ENCODE measurements at places on chromosomes 5 and 9. TPM values are rescaled to one million over a fixed set of nuclear protein-coding genes. Genes with fewer than 3 reads are reported as not detected.

DNA sequence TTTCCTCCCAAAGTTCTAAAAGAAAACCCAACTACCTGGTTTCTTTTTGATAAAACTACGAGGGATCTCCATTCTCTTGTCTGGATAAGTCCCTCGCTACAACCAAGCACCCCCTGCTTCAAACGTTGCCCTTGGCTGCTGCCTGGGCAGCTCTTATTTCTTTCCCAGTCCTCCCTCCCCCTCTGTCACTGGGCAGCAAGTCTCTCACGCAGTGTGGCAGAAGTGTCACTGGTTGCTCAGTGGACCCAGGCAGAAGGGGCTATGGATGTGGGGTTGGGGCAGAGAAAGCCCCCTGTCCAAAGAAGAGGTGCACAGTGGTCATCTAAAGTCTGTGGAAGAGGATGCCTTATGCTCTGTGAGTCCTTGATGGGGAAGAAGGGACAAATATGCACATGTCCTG is 7.2 kb upstream of the SMIM32 start:
- H3K27ac ChIP-seq, result no peak overlapping the region
- no peaks in the 10 kb centered on the region for H3K4me1 ChIP-seq
- no peak for DNase-seq
- H3K36me3 ChIP-seq, result no peaks in the 10 kb centered on the region

DNA sequence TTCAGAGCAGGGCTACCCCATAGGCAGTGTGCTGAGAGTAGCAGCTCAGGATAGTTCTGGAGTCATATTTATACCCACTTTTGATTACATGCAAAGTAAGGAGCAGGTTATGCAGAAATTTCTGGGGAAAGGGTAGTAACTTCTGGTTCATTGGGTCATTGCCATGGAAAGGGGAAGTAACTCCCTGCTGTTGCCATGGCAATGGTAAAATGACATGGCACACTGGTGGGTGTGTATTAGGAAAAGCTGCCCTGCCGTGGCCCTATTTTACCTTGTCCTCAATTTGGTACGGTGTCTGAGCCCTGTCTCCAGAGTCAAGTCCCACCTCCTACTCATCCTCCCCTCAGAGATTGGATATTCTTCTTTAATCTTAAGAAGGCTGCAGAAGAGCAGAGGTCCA is 526.7 kb upstream of the TYRP1 start:
- no peaks in the 10 kb centered on the region for H3K27me3 ChIP-seq
- H3K36me3 ChIP-seq, result no peaks in the 10 kb centered on the region
- no peak overlapping the region for H3K4me3 ChIP-seq
- no peak for DNase-seq
- no peaks in the 10 kb centered on the region for H3K4me1 ChIP-seq

DNA sequence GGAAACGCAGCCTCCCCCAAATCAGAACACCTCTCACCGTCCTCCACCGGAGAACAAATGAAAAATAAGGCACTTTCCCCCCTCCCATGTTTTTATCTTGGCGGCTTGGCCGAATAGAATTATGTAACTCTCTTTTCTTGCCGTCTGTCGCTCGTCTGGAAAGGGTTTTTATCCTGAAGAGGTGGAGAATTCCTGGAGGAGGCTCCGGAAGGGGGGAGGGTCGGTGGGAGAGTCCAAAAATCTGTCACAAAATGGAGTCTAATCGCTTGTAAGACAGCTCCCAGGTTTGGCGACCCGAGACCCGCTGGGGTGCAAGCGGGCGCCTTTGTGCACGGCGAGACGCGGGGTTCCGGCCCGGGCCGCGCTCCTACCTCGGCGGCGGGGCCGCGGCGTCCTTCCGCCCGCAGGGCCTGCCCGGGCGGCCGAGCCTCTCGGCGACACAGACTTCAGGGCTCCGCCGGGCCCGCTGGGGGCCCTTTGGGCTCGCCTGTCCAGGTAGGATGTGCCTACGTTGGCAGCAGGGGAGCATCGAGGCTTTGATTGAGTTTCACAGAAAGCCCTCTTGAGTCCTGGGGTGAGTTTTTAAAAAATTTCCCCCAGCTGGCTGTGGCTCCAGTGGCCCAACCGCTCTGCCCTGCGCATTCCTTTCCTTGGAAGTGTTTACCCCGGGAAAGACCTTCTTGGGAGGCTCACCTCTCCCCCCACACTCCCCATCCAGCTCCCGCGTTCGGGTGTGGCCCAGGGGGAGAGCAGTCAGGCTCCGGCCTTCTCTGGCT is 5.0 kb downstream of the LMX1B start:
- no peaks in the 10 kb centered on the region for H3K4me1 ChIP-seq
- no peak for DNase-seq
- no peak overlapping the region for H3K4me3 ChIP-seq

DNA sequence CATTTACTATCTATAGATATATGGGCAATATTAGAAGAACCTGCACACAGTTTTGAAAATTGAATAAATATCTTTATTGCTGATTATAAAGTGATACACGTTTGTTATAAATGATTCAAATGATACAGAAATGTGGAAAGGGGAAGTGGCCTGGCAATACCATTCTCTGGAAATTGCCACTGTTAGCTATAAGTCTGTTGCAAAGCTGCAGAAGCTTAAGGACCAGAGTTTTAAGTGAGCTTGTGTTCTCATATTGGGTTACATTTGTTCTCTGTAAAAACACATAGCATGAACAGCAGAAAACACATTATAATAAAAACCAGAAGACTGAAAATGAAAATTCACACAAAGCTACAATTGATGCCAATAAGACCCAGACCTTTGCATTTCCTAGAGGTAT is 59.6 kb downstream of the RASGRF2 start:
- H3K4me3 ChIP-seq, result no peak overlapping the region
- H3K36me3 ChIP-seq, result no peaks in the 10 kb centered on the region
- no peaks in the 10 kb centered on the region for H3K4me1 ChIP-seq
- H3K27me3 ChIP-seq, result no peaks in the 10 kb centered on the region
- no peak for DNase-seq

DNA sequence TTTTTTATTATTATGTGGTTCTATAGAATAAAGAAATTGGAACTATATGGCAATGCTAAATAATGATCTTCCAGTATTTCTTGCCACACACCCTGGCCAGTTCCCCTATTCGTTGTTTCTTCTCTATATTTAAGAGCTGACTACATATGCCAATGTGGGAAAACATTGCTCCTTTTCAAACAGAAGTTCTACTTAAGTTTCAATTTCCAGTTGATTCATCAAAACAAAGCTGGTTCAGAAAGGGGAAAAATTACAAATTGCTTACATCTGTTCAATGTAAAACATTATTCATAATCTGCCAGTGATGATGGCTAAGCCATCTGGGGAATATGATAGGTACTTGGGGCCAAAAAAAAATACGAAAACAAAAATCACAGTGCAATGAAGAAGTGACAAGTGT is 76.9 kb downstream of the ST8SIA4 start:
- H3K4me1 ChIP-seq, result no peaks in the 10 kb centered on the region
- H3K4me3 ChIP-seq, result no peak overlapping the region
- H3K27ac ChIP-seq, result no peak overlapping the region
- no peak for DNase-seq
- no peaks in the 10 kb centered on the region for H3K27me3 ChIP-seq

- DNase-seq, result no peak
- H3K27me3 ChIP-seq, result no peaks in the 10 kb centered on the region
- H3K36me3 ChIP-seq, result no peaks in the 10 kb centered on the region
- H3K27ac ChIP-seq, result peak overlapping the region; percentile 47
- H3K4me1 ChIP-seq, result no peaks in the 10 kb centered on the region
These were observed 329 bp downstream of the SYK start for GRCh38 chr9:90801973-90802322.

DNA sequence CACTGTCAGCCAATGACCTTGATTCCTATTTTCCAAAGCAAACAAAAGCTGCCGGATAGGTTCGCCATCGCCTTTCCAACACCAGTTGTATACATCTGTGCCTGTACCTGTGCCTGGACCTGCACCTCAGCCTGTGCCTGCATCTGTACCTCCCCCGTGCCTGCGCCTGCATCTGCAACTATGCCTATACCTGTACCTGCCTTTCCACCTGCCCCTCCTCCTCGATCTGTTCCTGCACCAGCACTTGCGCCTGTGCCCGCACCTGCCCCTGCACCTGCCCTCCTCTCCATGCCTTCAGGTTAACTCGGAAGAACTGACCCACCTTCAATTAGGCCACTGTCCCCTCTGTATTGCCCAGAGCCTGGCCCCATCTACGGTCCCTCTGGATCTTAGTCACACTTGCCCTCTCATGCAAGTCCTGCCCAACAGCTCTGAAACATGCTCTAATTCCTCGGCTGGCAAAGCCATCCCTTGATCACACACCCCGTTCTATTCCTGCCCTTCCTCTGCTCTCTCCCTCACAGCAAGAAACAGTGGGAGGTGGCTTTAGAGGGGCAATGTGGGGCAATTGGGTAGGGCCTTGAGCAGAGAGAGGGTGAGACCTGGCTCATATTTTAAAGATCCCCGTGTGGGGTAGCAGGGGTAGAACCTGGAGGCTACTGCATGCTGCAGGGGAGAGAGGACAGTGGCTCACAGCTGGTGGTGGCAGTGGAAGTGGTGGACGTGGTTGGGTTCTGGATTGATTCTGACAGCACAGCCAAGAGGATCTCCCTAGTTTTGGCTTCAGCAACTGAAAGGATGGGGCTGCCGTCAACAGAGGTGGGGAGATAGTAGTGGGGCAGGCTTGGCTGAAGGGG is 59.6 kb upstream of the PHYKPL start:
- no peak overlapping the region for H3K4me3 ChIP-seq
- no peaks in the 10 kb centered on the region for H3K4me1 ChIP-seq
- no peaks in the 10 kb centered on the region for H3K27me3 ChIP-seq
- H3K27ac ChIP-seq, result no peak overlapping the region

- peaks cover 30% of the 10 kb centered on the region for H3K4me1 ChIP-seq
- no peaks in the 10 kb centered on the region for H3K36me3 ChIP-seq
- no peak overlapping the region for H3K4me3 ChIP-seq
- no peaks in the 10 kb centered on the region for H3K27me3 ChIP-seq
- no peak overlapping the region for H3K27ac ChIP-seq
- no peak for DNase-seq
These were observed 77.4 kb downstream of the PTPDC1 start for GRCh38 chr9:94161673-94162072.

- H3K27ac ChIP-seq, result peak overlapping the region; percentile 4
- peaks cover 14% of the 10 kb centered on the region for H3K36me3 ChIP-seq
- H3K4me3 ChIP-seq, result no peak overlapping the region
- DNase-seq, result peak; percentile 93
These were observed 61.8 kb downstream of the PFDN1 start for GRCh38 chr5:140240987-140241706.

The ANKRD34B gene
- total RNA-seq, result not detected

The C9orf152 gene
- not detected for total RNA-seq
